ENCODE measurements at places on chromosomes 5 and 9. TPM values are rescaled to one million over a fixed set of nuclear protein-coding genes. Genes with fewer than 3 reads are reported as not detected.

GRCh38 chr5:16864631-16865131 is 71.4 kb downstream of the MYO10 start:
- DNase-seq, result no peak
- H3K36me3 ChIP-seq, result no peaks in the 10 kb centered on the region
- H3K4me1 ChIP-seq, result no peaks in the 10 kb centered on the region

DNA sequence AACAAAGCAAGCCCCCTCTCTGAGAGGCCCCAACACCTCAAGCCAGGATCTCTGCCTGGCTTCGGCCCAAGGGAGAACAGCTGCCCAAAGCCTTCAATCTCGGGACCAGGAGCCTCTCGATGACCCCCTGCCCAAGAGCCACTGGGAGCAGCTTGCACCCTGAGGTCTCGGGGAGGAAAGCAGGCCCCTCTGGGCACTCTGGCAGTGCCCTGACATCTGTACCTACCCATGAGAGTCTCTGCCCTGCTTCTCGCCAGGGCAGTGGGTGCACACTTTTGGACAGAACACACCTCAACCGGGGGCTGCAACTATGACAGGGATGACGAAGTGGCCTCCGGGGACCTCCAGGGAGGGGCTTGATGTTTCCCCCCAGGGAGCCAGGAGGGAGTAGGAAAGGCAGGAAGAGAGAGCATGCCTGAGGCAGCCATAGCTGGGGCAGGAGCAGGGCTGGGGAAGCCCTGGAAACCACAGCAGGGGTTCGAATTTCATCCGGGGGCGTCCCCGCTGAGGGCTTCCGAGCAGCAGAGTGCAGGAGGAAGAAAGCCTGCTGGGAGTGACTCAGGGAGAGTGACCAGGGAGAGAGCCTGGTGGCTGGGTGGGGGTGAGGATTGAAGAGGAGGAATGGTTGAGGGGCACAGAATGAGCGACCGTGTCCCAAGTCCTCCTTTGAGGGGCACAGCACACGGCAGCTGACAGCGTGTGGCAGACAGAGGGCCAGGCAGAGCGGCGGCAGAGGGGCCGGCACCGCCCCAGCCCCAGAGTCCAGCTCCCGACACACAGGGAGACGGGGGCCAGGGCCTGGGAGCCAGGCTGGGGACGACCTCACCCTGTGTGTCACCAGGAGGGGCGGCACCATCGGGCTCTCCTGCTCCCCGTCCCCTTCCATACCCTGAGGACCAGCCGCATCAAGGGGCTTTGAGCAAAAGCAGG is 1.8 kb downstream of the LPCAT1 start:
- peaks cover 23% of the 10 kb centered on the region for H3K36me3 ChIP-seq
- peaks cover 45% of the 10 kb centered on the region for H3K4me1 ChIP-seq
- H3K27me3 ChIP-seq, result no peaks in the 10 kb centered on the region
- H3K4me3 ChIP-seq, result peak overlapping the region; percentile 79

- H3K27ac ChIP-seq, result peak overlapping the region; percentile 71
- H3K36me3 ChIP-seq, result peaks cover 34% of the 10 kb centered on the region
- peaks cover 38% of the 10 kb centered on the region for H3K4me1 ChIP-seq
- no peak overlapping the region for H3K4me3 ChIP-seq
- DNase-seq, result peak; percentile 66
Observed at GRCh38 chr5:399296-400281, 43.4 kb upstream of the EXOC3 start.

GRCh38 chr5:44360919-44361318 is 28.3 kb downstream of the FGF10 start:
- no peak overlapping the region for H3K4me3 ChIP-seq
- H3K27ac ChIP-seq, result no peak overlapping the region
- no peaks in the 10 kb centered on the region for H3K4me1 ChIP-seq
- H3K27me3 ChIP-seq, result no peaks in the 10 kb centered on the region
- H3K36me3 ChIP-seq, result no peaks in the 10 kb centered on the region

DNA sequence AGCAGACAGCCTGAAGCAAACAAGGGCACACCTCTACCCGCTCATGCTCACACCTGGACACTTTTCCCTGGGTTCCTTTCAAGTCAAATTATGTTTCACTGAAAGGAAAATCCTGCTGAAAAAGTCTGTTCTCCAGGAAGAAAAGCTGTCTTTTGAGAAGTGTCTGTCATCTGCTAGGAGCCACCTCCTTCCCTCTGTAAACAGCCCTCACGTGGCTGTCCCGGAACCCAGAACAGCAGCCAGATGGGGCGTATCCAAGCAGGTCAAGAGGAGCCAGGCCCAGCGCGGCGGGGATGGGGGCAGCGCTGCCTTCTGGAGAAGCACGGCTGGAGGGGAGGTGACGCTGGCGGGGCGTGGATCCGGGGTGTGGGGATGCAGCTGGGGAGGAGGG is at the start of gene PNPLA7:
Gene PNPLA7 (minus strand): TSS at position 172 of the 391 bp plus-strand sequence. CDS start 205 bp downstream, outside the sequence.
- peak within 1 kb of the TSS; percentile 69 for H3K27ac ChIP-seq
- no peaks in the 10 kb centered on the region for H3K27me3 ChIP-seq
- H3K4me1 ChIP-seq, result peaks cover 17% of the 10 kb centered on the region
- peaks cover 3% of the 10 kb centered on the region for H3K36me3 ChIP-seq

GRCh38 chr9:135514342-135515082 is 6.7 kb upstream of the LCN1 start:
- no peaks in the 10 kb centered on the region for H3K36me3 ChIP-seq
- no peak overlapping the region for H3K27ac ChIP-seq
- H3K27me3 ChIP-seq, result peaks cover 19% of the 10 kb centered on the region
- H3K4me1 ChIP-seq, result peaks cover 23% of the 10 kb centered on the region
- H3K4me3 ChIP-seq, result no peak overlapping the region
- no peak for DNase-seq

GRCh38 chr5:167593329-167594060 is 698.0 kb upstream of the WWC1 start:
- H3K27me3 ChIP-seq, result no peaks in the 10 kb centered on the region
- H3K36me3 ChIP-seq, result no peaks in the 10 kb centered on the region
- no peak for DNase-seq
- H3K4me1 ChIP-seq, result no peaks in the 10 kb centered on the region

GRCh38 chr5:135986891-135987401 is 32.2 kb upstream of the LECT2 start:
- H3K36me3 ChIP-seq, result no peaks in the 10 kb centered on the region
- H3K27ac ChIP-seq, result no peak overlapping the region
- no peaks in the 10 kb centered on the region for H3K4me1 ChIP-seq
- H3K27me3 ChIP-seq, result peaks cover 21% of the 10 kb centered on the region
- H3K4me3 ChIP-seq, result no peak overlapping the region
- no peak for DNase-seq

GRCh38 chr9:134494905-134495304 is 146.7 kb upstream of the COL5A1 start:
- H3K4me1 ChIP-seq, result no peaks in the 10 kb centered on the region
- no peak overlapping the region for H3K27ac ChIP-seq
- DNase-seq, result no peak

- no peak for DNase-seq
- H3K27me3 ChIP-seq, result peaks cover 99% of the 10 kb centered on the region
- H3K36me3 ChIP-seq, result no peaks in the 10 kb centered on the region
- H3K27ac ChIP-seq, result peak overlapping the region; percentile 28
Observed at GRCh38 chr5:51382521-51383130, 622 bp upstream of the ISL1 start.

DNA sequence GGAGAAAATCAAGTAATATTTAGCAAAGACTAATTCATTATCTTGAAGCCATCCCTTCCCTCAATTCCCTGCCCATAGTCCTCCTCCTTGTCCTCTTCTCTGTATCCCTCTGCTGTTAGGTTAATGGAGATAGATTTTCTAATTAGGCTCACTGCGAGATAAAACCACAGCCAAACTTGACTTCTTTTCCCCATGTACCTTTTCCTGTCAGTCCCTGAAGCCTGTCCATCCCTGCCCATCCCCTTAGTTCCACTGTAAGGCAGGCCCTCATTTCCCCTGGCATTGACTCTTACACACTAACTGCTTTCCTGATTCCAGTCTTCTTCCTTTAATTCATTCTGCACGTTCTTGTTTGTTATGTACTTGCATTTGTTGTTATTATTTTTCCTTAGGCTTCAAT is 1.2 kb downstream of the TLR4 start:
- H3K27ac ChIP-seq, result no peak overlapping the region
- no peaks in the 10 kb centered on the region for H3K36me3 ChIP-seq
- H3K27me3 ChIP-seq, result peaks cover 12% of the 10 kb centered on the region
- DNase-seq, result no peak
- H3K4me3 ChIP-seq, result no peak overlapping the region

GRCh38 chr9:121784731-121785411 is 133.4 kb downstream of the DAB2IP start:
- peaks cover 8% of the 10 kb centered on the region for H3K4me1 ChIP-seq
- no peak overlapping the region for H3K4me3 ChIP-seq
- peaks cover 22% of the 10 kb centered on the region for H3K27me3 ChIP-seq
- H3K36me3 ChIP-seq, result no peaks in the 10 kb centered on the region
- DNase-seq, result no peak

DNA sequence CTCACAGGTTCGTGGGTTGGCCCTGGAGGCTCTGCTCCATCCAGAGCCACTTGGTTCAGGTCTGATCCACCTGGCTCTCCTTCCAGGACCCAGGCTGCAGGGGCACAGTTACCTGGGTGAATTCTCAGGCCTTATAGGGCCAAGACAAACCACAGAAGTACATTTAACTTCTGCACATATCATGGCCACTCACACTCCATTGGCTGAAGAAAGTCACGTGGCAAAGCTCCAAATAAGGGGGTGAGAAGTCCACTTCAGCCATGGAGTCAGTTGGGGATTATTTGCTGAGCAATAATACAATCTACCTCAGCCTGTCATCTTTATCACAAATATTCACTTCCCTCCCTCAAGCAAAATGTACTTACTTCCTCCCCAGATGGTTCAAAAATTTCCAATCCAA is 83.6 kb downstream of the MACROH2A1 start:
- no peak for DNase-seq
- H3K27ac ChIP-seq, result no peak overlapping the region
- H3K27me3 ChIP-seq, result no peaks in the 10 kb centered on the region

DNA sequence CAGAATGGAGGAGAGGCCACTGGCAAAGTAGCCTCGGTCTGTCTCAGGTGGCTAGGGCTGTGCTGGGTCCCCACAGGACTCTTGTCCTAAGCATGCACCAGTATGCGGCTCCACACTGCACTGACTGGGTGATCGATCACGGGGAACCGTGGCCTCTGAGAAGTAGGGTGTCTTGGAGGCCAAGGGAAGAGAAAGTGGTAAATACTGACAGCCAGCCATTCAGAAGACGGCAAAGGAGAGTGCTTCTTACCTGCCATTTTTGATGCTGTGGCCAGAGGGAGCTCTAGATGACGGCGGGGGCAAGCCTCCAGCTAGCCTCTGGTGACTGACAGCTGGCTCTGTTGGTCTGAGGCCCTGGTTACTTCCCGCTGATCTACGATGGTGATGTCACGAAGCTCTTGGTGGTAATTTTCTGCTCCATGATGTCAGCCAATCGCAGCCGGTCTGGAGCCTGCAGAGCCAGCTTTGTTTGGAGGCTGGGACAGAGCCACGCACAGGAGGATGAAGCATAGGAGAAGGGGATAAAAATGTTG is 40.4 kb upstream of the GADD45G start:
- peaks cover 3% of the 10 kb centered on the region for H3K36me3 ChIP-seq
- no peak for DNase-seq
- peaks cover 21% of the 10 kb centered on the region for H3K27me3 ChIP-seq

DNA sequence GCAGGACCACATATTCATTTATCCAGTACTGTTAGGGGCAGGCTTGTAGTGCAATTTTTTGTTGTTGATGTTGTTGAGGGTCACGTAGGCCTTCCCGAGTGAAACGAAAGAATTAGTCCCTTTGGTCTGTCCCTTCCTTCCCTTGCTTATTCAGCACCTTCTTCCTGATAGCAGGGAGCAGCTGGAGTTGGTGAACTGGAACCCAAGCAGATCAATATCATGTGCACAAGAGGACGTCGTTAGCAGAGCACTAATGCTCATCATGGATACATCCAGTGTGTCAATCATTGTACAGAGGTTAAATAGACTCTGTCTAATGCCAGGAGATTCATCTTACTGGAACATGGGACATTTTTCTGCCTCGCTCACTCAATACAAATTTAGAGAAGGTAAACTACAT is 33.0 kb upstream of the MAP1B start:
- H3K27me3 ChIP-seq, result peaks cover 19% of the 10 kb centered on the region
- no peaks in the 10 kb centered on the region for H3K36me3 ChIP-seq
- no peaks in the 10 kb centered on the region for H3K4me1 ChIP-seq
- H3K27ac ChIP-seq, result no peak overlapping the region

DNA sequence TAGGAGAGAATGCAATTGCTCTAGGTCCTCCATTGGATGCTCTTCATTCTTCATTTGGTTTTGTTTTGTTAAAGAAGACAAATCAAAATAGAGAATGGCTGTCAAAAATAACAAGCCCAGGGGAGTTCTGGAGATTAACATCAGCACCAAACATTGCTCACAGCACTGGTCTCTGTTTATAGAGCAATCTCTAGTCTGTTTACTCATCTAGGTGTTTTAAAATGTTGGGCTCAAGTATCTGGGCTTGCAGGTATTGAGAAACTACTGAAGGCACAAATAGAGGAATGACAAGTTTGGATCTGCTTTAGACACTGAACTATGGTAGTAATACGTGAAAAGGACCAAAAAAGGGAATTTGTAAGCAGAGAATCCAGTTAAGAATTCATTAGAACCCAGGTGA is 77.0 kb upstream of the TMC1 start:
- no peak for DNase-seq
- H3K36me3 ChIP-seq, result peaks cover 12% of the 10 kb centered on the region
- H3K27ac ChIP-seq, result peak overlapping the region; percentile 81
- H3K4me1 ChIP-seq, result peaks cover 41% of the 10 kb centered on the region

DNA sequence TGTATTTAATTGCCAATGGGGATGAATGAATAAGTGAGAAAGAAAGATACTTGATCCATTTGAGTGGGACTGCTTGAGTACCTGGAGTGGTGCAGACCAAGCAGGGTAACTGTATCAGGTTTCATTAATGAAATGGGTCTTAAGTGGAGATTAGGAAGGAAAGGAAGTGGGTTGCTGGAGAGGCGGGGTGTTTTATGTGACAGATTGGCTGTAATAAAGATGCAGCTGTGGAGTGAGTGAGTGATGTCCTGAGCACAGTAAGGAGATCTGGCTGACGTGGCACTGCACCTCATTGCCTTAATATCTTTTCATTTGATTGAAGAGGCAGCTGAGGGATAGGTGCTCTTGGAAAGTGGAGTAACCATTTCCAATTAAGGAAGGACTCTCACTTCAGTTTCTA is 161.0 kb upstream of the CCDC152 start:
- H3K36me3 ChIP-seq, result no peaks in the 10 kb centered on the region
- no peak overlapping the region for H3K4me3 ChIP-seq
- H3K4me1 ChIP-seq, result no peaks in the 10 kb centered on the region
- DNase-seq, result no peak

GRCh38 chr9:117095081-117095480 is 319.8 kb downstream of the ASTN2 start:
- no peak overlapping the region for H3K4me3 ChIP-seq
- no peaks in the 10 kb centered on the region for H3K36me3 ChIP-seq
- H3K27ac ChIP-seq, result no peak overlapping the region
- DNase-seq, result no peak

The SHOC1 gene
- total RNA-seq, result not detected

The RNF183 gene
- not detected for total RNA-seq

The PCDHGA10 gene
- total RNA-seq, result not detected

The CAMK4 gene
- 77.4 TPM for total RNA-seq

The SMIM33 gene
- total RNA-seq, result 0.26 TPM

The TEX48 gene
- total RNA-seq, result 0.73 TPM

The MYMK gene
- not detected for total RNA-seq
